ENCODE measurements at places on chromosomes 11 and 22.

GRCh38 chr11:68998390-68998911 is 14.6 kb downstream of the MRGPRF start:
- DNase-seq: no peak

GRCh38 chr11:133993107-133993506 is 36.3 kb upstream of the IGSF9B start:
- DNase-seq: no peak

GRCh38 chr22:44037519-44038375 is 13.6 kb downstream of the PARVB start:
- DNase-seq: no peak

DNA sequence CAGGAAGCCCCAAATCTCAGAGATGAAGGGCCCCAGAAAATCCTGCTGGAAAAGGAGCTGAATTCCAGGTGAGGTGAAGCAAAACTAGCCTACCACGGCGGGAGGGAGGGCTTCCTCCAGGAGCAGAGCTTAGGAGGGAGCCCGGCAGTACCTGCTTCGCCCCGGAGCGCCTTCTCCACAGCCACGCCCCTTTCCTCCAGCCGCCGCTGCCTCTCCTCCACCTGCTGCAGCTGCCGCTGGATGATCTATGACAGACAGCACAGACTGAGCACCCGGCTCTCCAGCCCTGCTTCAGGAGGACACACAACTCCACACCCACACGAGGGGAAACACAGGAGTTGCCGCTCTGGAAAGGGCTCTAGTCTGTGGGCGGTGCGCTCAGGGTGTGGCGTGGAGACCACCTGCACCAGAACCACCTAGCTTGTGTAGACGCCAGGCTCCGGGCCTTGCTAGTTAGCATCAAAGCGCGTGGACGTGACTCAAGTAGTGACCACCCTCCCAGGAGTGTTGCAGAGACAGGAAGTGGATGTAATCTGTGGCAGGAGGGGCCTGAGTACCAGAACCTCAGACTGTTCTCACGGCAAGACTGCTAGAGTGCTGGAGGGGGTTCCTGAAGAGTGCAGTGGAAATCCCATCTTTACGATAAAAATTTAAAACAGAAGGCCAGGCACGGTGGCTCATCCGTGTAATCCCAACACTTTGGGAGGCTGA is 34.6 kb upstream of the BID start:
- DNase-seq: no peak

DNA sequence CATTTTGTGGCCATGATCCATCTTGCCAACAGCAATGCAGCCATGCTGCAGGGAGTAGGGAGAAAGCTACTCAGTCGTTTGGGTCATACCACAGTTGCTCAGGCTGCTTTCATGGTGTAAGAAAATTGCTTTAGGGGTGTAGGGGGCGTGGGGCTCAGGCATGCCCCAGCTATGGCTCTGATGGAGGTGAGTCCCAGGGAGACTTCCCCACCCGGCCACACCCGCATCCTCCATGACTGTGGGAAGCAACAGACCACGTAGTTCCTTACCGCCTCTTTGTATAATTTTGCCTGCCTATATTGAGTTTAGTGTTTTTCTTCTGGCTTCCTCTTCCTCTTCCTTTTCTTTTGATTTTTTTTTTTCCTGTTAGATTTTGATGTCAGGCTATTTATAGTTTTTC is 58.8 kb downstream of the SPECC1L start:
- DNase-seq: peak; percentile 10

DNA sequence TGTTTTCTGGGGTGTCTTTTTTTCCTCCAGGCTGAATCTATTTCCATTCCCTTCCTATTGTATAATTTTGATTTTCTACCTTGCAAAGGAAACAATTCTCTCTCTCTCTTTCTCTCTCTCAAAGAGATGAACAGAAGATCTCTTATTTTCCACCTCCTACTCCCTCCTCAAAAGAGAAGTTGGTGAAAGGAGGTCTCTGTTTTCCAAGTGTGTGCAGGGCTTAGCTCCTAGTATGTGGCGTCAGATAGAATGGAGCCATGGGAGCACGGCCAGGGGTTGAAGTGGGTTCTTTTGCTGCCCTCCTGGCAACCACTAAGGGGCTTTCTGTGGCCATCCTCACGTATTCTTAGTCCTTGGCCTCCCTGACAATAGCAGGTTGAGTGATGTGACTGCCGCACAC is 480 bp downstream of the TRIM34 start:
- no peak for DNase-seq

DNA sequence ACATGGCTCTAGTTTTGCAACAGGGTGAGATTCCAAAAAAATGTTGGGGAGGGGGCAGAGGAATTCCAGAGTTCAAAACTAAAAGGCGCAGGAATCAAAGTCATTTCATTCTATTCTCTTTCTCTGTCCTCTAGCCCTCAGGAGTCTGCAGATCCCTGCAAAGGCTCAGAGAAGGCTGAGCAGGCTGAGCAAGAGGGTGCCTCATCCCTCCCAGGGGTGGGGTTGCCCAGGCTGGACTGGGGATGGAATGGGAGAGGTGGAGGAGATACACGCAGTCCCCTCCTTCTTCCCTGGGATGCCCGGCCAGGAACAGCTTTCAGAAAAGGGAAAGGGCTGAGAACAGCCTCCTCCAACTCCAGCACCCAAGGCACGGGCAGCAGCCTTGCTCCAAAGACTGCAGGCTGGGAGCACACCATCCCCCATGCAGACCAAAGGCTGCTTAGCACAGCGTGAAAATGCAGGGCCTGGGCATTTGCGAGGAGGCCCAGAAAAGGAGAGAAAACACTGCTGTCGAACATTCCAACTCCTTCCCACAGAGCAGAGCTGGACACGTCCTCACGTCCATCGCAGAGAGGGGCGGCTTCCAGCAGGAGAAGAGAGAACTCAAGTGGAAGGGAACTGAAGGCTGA is 51.8 kb downstream of the MN1 start:
- no peak for DNase-seq

Measured in K562 (cell line).